AG10803 (cell line): ENCODE measurements at places on chromosomes 5 and 9.
A peak's percentile ranks its signal among the peaks of the same experiment; 100 is the strongest.

DNA sequence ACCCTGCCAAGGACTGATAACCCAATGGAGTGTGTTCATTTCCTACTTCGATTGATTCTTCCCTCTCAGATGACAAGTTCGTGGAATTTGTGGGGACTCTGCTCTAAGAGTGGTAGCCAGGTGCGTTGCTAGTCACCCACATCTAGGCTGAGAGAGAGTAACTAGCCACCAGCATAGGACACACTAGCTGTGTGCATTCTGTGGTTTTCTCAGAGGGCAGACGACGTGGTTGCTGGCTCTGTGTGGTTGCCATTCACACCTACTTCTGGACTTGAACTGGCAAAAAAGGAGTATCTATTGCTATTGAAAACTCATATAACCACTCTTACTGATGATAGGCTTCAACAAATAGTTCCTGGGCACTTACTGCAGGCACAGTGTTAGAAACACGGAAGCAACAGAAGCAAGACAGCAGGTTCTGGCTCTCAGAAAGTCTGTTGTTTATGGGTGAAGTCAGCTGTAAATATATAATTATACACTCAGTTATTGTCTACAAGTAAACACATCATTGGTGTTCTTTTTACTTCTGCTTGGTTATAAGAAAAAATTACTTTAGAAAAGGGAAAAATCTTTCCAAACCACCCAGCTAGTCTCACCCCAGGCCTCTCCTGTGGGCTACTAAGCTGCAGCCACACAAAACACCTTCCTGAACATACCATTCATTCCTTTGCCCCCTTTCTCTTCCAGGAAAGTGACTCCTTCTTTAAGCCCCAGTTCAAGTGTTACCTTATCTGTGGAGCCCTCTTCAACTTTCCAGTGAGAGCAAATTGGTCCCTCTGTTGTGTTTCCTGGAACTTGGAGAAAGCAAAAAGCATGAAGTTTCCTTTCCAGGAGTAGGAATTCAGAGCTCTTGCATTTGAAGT is 151.1 kb upstream of the HAPLN1 start:
- no peak for DNase-seq

- DNase-seq = no peak
Observed at GRCh38 chr9:137176302-137177182, 4.7 kb upstream of the TMEM210 start.

DNA sequence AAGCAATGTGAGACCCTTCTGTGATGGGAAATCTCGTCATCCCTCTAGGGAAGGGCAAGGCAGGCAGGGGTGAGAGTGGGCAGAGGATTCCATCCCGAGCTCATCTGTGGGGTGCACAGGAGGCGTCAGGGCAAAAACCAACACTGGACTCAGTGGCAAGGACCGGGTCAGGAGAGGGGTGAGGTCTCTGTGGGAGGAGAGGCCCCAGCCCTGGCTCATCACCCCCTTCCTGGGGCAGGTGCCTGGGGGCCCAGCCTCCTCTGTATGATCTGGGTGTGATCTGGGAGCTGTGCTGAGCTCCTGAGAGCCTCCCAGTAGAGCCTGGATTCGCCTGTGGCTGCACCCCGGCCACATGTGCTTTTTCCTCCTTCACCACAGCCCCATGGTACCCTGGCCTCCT is 597 bp downstream of the SPATA31E1 start:
- DNase-seq = no peak

DNA sequence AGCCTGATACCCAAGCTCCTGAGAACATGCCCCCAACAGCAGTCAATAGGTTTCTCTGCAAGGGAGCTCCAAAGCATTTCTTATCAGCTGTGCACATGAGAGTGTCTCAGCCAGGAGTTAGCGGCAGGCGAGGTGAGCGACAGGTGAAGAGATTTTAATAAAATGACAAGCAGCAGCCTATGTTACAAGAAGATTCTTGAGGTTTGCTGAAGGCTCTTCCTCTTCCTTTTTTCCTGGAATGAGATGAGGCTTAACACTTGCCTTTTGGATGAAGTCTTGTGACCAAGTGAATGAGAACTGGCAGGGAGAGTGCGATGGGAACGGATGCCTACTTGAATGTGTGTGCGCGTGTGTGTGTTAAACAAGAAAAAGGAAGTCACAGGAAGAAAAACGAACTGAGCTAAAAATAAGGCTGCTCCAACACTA is 76.1 kb downstream of the SHB start:
- DNase-seq = no peak

DNA sequence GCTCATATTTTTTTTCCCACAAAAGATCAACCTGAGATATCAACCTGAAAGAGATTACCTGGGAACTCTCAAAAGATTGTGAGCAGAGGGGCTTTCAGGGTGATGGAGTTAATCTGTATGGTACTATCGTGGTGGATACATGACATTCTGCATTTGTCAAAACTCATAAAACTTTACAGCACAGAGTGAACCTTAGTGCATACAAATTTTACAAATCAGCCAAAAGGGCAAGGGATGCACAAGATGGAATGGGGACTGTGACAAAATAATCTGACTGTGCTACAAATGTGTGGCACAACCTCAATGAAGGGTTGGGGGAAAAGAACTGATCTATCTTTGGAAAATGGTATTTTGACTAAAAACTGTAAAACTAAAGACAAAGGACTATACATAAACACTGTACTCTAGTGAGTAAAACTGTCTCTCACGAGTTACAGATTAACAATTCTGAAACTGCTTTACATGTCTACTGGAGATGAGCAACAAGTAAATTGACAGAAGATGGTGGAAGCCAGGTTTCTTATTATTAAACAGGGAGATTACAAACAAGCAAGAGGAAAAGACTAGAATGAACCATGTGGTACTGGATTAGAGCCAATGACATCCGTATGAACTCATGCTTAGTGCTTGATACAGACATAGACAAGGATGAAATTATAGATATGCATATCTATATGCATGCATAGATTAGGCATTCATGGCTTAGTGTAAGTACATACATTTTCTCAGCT is 24.8 kb upstream of the RLN1 start:
- peak; percentile 28 for DNase-seq

- no peak for DNase-seq
Observed at GRCh38 chr5:91449083-91449482, 66.0 kb upstream of the ARRDC3 start.

GRCh38 chr9:116952436-116952810 is 265.3 kb downstream of the TRIM32 start:
- DNase-seq = no peak

DNA sequence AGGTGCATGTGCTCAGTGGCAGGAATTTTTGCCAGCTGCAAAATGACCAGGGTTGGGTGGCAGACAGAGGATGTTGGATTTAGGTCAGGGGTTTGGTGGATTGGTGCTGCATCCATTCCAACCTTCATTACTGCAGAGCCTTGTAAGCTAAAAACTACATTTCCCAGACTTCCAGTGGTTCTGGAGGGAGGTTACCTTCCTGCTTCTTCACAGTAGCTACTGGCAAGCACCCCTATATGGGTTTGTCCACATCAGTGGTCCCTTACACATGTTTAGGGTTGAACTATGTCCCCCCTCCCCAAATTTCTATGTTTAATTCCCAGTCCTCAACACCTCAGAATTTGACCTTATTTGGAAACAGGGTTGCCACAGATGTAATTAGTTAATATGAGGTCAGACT is 20.7 kb upstream of the IL17B start:
- peak; percentile 18 for DNase-seq

- no peak for DNase-seq
Observed at GRCh38 chr5:58404734-58405133, 55.2 kb downstream of the PLK2 start.
